ENCODE measurements at places on chromosomes 12 and 14.

DNA sequence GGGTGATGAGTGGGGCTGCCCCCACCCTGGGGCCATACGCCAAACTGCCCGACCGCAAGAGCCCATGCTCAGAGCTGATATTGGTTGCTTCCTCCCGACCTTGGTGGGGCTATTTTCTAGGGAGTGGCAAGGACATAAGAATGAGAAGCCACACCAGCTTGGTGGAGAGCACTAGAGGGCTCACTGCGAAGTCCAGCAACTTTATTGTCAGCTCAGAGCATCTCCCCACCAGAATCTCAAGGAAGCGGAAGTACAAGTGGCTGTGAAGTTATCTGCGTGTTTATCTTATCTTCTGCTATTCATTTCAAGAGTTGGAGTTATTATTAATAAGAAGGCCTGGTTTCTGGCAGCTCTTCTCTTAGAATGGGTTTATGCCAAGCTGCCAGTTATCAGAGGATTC, 4.9 kb upstream of the PLXNC1 start:
- no peak for DNase-seq

DNA sequence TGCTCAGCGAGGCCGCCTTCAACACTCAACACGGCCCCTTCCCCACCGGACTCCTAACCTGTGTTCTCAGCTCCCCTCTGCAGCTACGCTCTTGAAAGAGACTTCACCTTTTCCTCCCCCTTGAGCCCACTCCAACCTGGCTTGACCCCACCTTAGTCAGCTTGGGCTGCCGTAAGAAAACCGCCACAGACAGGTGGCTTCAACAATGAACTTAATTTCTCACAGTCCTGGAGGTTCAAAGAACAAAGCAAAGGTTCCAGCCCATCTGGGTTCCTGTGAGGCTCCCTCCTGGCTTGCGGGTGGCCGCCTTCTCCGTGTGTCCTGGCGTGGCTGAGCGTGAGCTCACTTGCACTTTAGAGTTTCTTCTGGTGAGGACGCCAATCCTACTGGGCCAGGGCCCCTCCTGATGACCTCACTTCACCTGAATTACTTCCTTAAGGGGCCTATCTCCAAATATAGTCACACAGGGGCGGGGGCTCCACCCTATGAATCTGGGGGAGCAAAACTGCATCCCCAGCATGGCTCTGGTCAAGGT, 138.8 kb downstream of the CALM1 start:
- DNase-seq: no peak

GRCh38 chr12:66776974-66777373, 98.1 kb upstream of the GRIP1 start:
- DNase-seq: peak; percentile 8

DNA sequence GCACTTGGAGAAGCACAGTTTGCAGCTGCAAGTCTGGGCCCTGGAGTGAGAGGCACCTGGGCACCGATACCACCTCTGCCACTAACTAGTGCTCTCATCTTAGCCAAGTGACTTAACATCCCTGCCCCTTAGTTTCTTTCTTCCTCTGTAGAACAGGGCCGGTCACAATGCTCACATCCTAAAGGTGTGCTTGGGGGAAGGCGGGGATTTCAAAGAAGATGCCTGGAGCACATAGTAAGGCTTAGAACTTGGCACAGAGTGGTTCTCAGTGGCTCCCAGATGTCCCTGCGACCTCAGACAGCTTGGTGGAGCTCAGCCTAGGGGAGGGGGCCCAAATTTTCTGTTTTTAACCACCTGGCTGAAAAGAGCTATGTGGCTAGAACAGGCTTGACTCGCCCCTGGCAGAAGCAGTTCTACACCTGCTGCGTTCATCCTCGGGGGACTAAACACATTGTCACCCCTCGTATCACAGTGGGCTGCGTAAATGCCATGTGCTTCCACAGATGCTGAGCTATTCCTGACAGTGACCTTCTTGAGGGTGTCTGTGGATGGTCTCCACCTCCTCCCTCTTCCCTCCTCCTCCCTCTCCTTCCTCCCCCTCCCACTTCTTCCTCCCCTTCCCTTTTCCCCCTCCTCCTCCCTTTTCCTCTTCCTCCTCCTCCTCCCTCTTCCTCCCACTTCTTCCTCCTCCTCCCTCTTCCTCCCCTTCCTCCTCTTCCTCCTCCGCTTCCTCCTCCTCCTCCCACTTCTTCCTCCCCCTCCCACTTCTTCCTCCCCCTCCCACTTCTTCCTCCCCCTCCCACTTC, 112.1 kb downstream of the PHETA1 start:
- DNase-seq: no peak

DNA sequence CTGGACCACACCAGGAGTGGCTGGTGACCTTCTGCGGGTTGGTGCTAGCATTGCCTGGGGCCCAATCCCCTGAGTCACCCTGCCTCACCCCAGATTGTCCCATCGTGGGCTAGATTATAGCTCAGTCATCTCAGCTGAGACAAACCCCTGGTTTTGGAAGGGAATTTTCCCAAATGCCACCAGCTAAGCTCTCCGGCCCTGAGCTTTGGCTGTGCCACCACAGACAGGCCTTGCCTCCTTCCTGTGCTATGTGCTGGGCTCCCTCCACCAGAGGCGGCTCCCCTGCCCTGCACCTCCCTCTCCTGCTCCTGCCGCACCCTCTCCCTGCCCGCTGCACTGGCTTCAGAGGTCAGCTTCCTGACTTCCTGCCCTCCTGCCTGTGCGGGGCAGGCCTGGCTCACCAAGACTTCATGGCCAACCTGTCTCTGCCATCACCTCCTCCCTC, 196.3 kb downstream of the TSPAN9 start:
- no peak for DNase-seq

GRCh38 chr12:52052468-52053186, 1.4 kb downstream of the NR4A1 start:
- DNase-seq: no peak

DNA sequence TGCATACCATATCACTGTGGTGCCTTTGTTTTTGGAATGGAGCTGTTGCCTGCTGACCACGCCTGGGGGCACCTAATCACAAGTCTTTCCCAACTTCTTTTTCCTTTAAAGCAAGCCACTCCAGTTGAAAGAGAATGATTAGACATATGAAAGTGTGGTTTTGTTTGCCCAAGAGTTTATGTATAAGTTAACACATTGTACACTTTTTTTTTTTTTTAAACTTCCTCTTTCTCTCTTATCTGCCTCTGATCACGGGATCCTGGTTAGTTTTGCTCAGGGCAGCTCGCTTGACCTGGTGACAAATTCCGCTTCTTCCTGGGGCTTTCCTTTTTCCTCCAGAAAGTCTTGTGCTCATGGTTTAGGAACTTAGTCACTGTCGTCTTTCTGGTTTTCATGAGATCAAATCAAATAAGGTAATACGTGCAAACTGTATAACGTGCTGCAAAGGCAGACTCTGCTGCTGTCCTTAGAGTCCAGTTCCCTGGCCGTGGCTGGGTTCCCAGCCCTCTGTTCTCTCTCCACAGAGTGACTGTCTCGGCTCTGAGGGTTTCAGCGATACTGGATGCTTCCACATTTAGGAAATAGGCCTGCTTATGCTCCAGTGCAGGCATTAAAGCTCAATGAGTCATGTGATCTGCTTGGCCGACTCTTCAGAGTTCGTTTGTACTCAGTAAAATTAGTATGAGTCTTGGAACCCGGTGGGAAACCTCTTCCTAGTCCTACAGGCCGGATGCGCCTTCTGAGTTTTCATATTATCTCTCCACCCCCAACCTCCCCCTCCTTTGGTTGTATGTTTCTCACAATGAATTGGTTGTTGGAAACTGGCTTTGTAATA, 15.2 kb downstream of the RASSF3 start:
- DNase-seq: no peak

- DNase-seq: no peak
Measured at GRCh38 chr14:62665286-62665685, 380.0 kb downstream of the KCNH5 start.

Data from activated CD8-positive, alpha-beta memory T cell treated with anti-CD3 and anti-CD28 coated beads for 1 hour (primary cell).